Left kidney (tissue), 8 donors: ENCODE measurements at places on chromosomes 11 and 22. TPM values are rescaled to one million over a fixed set of nuclear protein-coding genes. Genes with fewer than 3 reads are reported as not detected.

DNA sequence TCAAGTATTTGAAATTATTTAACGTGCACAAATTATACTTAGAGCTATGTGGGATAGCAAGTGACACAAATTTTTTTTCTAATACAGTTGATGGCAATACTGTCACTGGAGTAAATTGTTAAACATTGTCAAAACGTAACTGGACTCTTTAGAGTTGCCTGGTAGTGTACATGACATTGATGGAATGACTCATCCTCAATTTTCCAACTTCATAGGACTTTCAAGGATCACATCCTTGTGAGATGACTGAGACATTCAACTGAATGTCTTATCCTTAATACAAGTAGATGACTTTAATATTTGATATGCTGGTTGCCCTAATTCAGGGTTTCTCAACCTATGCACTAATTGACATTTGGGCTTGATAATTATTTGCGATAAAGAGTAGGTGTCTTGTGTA is 310.0 kb downstream of the SWAP70 start:
- DNase-seq = no peak

DNA sequence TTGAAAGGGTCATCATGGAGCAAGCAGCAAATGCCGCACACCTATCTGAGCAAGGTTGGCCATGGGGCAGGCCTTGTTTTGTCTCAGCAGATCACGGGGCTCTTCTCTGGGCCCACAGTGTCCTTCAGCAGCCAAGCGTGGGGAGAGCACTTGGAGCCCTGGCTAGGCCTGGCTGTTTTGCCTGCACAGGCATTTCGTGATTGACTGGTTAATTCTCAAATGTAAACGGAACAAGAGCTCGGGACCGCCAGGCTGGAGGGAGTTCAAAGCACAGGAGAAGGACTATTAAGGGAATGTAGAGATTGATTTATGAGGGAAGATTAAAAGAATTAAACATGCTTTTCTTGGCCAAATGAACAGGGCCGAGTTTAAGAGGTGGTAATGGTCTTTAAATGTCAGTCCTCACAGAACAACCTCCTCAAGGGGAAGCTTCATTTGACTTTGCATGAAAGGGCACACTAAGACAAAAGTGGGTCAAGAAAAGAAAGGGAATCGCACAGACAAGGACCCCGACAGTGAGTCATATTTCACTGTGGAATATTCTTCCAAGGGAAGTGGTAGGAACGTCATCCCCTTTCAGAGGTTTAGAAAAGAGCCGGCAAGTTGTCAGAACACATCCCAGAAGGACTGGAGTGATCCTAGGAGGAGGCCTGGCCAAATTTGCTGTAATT is 20.7 kb downstream of the SPON1 start:
- no peak for DNase-seq

DNA sequence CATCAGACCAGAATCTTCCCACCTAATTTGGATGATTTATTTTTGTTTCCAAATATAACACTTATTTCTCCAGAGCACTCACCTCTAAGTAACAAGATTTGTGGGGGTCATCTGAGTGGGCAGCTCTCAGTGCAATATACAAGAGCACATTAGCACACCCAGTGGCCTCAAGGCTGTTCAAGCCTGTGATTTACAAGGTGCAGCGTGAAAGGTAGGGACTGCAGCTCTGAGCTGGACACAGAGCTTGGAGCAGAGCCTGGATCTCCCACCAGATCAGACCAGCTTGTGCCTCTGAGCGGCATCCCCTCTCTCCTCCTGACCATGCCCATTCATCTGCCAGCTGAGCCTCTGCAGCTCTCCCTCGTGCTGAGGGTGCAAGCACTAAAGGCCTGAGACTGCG is 323.3 kb upstream of the ZC3H12C start:
- peak; percentile 19 for DNase-seq

GRCh38 chr11:123549926-123550917 is 104.2 kb downstream of the SCN3B start:
- DNase-seq = no peak

TTLL8 gene
- polyA plus RNA-seq = not detected

DNA sequence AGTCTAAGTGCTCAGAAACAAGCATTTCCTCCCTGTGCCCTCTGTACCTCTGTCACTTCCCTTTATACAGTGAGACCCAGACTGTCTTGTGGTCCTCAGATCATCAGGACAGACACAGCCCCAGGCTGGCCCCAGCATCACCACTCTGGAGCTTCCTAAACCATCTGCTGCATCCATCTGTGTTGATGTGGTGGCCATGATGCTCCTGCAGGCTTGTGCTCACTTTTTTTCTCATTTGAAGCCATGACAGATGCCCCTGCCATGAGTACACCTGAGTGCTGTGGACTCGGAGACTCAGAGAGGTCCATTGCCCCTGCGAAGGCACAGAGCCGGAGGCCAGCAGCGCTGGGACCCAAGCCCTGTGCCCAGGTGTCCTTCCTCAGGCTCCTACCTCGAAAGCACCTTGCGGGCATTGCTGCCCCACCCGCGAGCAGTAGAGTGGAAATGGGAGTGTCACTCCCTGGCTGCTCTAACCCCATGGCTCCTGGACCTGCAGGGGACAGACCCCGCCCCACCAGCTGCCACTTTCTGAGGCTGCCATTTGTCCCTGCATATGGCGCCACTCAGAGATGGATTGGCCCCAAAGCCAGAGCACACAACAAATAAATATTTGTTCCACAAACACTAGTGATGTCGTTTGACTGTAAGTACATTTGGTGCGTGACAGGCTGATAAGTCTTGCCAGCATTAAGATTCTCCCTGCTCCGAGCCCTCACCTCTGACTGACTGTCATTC is 593.5 kb downstream of the TBC1D22A start:
- no peak for DNase-seq
